ENCODE measurements at places on chromosomes 4 and X. TPM values are rescaled to one million over a fixed set of nuclear protein-coding genes. Genes with fewer than 3 reads are reported as not detected.

DNA sequence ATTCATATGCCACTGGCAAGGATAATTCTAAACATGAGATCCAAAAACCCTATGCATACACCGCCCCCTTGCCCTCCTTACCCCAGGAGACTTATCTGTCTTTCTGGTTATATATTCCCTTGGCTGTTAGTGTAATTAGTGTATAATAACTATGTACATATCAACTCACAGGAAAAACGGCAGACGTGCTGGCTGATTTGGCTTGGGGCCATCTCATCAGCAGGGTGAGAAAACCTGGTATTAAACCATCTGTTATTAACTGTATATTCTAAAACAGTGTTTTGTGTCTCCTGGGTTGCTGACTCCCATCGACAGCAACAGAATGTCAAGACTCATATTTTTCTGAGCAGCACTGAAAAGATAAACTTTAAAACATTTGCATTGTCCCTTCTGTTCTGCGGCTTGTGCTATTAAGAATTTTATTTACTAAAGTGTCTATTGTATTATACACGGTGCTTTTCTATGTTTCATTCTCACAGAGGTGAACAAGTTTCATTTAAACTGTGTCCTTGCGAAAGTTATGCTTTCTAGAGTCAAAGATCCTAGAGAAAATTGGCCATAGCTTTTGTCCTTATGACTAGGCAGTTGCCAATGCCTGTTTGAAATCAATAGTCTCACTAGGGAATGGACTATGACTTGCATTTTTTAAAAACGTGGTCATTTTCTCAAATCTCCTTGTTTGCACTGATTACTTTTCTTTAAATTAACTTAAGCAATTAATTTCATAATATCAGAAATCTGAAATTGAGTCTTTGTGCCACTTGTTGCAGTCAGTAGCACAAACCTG is 211.5 kb upstream of the MID1 start:
- no peaks in the 10 kb centered on the region for H3K36me3 ChIP-seq
- H3K4me3 ChIP-seq, result no peak overlapping the region
- no peak for DNase-seq

- no peak overlapping the region for H3K4me3 ChIP-seq
- no peak overlapping the region for H3K27ac ChIP-seq
- H3K27me3 ChIP-seq, result no peaks in the 10 kb centered on the region
- peaks cover 10% of the 10 kb centered on the region for H3K4me1 ChIP-seq
Measured at GRCh38 chrX:150329868-150330267, 33.2 kb upstream of the MAMLD1 start.

DNA sequence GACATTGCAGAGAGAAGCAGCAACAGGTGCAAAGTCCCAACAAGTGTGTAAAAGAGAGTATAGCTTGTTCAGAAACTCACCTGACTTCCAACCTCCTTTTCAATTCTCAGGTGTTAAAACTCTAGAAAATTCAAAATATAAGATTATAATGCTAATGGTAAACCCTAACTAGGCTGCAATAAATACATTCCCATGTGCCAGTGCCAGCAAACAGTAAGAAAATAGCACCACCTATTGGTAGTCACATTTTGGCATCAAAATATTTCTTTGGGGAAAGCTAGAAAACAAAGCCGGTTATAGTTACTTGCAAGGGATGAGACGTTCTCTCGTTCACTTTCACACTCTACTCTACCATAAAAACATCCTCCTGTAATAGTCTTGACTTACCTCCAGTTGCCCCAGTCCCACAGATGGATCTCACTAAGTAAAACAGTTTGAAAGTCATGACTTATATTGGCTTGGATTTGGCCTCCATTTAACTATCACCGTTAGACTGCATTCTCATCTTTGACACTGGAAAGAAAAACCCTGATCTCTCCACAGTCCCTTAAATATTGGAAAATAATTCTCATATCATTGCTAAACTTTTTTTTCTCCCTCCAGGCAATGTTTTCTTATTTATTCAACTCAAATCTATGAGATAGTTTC is 9.6 kb downstream of the BMP3 start:
- no peak overlapping the region for H3K27ac ChIP-seq
- no peaks in the 10 kb centered on the region for H3K4me1 ChIP-seq
- no peak overlapping the region for H3K4me3 ChIP-seq

INPP4B gene
- 23.5 TPM for total RNA-seq

- peaks cover 76% of the 10 kb centered on the region for H3K27me3 ChIP-seq
- peaks cover 5% of the 10 kb centered on the region for H3K4me1 ChIP-seq
- no peak within 1 kb of the TSS for H3K27ac ChIP-seq
- peaks cover 2% of the 10 kb centered on the region for H3K36me3 ChIP-seq
- no peak for DNase-seq
- no peak within 1 kb of the TSS for H3K4me3 ChIP-seq
Measured at GRCh38 chr4:8871417-8872401, at the start of gene HMX1. Gene HMX1, minus strand, starts transcription at chr4:8871839. Its CDS starts 225 bp downstream, at chr4:8871614.

UGT8 gene
- 0.29 TPM for total RNA-seq

- no peaks in the 10 kb centered on the region for H3K4me1 ChIP-seq
- H3K4me3 ChIP-seq, result no peak overlapping the region
- no peak for DNase-seq
- no peak overlapping the region for H3K27ac ChIP-seq
- no peaks in the 10 kb centered on the region for H3K36me3 ChIP-seq
Measured at GRCh38 chrX:153827903-153828302, 2.4 kb downstream of the PDZD4 start.

ZAR1 gene
- total RNA-seq, result not detected

DNA sequence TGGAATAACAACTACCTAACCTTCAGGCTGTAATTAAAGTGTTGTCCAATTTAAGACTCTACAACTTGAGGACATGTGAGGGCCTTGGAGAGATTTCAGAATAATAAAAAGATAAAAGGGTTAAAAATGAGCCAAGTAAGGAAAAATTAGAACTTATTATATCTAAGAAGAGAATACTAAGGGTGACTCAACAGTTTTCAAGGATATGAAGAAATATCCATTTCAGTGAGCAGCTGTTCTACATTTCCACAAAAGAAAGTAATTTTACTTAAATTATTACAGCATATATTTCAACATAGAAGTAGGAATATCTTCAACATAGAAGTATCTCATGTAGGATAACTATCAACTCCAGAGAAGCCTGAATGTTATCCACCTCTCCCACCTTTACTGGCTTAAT is 11.3 kb downstream of the SNX12 start:
- peaks cover 25% of the 10 kb centered on the region for H3K36me3 ChIP-seq
- no peaks in the 10 kb centered on the region for H3K27me3 ChIP-seq
- H3K27ac ChIP-seq, result no peak overlapping the region
- DNase-seq, result no peak
- peaks cover 42% of the 10 kb centered on the region for H3K4me1 ChIP-seq

DNA sequence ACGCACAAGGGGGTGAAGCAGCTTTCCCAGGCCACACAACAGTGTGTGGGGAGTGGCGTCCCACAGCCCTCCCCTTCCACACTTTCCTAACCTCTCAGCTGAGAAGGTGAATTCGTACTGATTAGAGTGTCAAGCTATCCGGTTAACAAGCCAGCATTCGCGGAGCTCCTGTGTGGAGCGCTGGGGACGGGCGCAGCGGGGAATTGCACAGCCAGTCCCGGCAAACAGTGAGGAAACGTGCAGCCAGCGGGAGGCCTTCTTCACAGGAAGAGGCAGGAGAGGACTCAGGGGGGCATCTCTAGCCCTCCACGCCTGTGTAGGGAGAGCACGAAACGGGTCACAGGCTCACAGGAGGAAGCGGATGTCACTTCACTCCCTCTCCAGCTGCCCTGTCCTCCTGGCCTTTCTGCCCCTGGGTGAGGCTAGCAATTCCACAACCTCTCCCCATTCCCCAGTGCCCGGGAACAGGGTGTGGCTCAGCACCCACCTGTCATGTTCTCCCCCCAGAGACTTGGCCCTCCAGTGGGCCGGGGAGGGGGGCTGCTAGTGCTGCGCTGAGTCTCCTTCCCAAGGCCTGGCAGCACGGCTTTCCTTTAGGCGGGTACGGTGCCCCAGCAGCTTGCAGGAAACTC is 117.3 kb downstream of the CPZ start:
- no peaks in the 10 kb centered on the region for H3K27me3 ChIP-seq
- no peak overlapping the region for H3K27ac ChIP-seq
- no peak for DNase-seq

DNA sequence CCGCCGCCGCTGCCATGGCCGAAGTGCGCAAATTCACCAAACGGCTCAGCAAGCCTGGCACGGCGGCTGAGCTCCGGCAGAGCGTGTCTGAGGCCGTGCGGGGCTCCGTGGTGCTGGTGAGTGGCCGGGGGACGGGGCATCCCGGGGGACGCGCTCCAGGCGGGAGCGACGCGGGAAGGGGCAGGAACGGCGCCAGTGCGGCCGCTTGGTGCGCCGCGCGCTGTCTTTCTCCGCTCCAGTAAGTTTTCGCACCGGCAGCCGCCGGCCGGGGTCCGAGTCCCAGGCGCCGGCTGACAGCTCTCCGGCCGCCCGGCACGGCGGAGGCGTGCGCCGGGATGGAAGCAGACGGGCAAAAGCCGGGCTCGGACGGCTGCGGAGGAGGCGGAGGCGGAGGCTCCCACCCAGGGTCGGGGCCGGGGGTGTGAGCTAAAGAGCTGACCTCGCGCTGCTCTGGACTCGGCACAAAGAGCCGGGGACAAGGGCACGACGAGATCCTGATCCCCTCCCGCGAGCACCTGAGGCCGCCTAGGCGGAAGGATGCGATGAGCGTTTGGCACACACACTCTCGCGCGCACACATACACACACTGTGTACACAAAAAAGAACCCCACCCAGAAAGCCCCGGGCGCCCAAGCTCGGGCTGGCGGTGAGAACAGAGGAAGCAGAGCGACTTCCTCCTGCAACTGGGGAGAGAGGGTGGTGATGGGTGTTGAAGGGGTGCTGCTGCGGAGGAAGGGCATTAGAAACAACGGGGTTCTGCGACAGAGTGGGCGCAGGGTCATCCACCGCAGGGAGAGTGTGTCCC is 545 bp downstream of the DOCK11 start:
- peaks cover 12% of the 10 kb centered on the region for H3K36me3 ChIP-seq
- DNase-seq, result peak; percentile 90
- peak overlapping the region; percentile 99 for H3K27ac ChIP-seq
- H3K4me3 ChIP-seq, result peak overlapping the region; percentile 99
- no peaks in the 10 kb centered on the region for H3K27me3 ChIP-seq
- peaks cover 23% of the 10 kb centered on the region for H3K4me1 ChIP-seq

DNA sequence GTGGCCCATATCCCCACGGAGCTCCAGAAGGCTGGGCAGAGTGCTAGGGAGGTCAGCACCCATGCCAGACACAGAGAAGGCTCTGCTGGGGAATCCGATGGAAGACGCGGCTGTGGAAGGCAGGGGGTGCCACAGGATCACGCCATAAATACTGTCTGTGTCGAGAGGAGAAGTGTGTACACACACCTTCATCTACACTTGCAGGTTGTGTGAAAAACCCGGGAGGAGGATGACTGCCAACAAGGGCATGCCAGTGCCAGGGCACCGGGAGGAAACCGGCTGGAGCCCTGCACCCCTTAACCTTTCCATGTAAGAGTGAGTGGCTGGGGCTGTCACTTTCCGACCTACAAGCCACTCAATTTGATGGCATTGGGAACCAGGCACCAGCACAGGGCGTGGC is 31.2 kb downstream of the LETM1 start:
- peaks cover 13% of the 10 kb centered on the region for H3K36me3 ChIP-seq
- DNase-seq, result no peak
- H3K4me1 ChIP-seq, result no peaks in the 10 kb centered on the region
- no peaks in the 10 kb centered on the region for H3K27me3 ChIP-seq

STAP1 gene
- total RNA-seq, result 29.1 TPM

GRCh38 chrX:49191574-49192011 is 5.4 kb upstream of the PRICKLE3 start:
- peaks cover 1% of the 10 kb centered on the region for H3K36me3 ChIP-seq
- H3K27me3 ChIP-seq, result no peaks in the 10 kb centered on the region
- DNase-seq, result no peak
- peaks cover 31% of the 10 kb centered on the region for H3K4me1 ChIP-seq
- peak overlapping the region; percentile 97 for H3K4me3 ChIP-seq

PCDH19 gene
- not detected for total RNA-seq

- peak overlapping the region; percentile 34 for H3K27ac ChIP-seq
- peaks cover 34% of the 10 kb centered on the region for H3K4me1 ChIP-seq
- no peak overlapping the region for H3K4me3 ChIP-seq
- H3K27me3 ChIP-seq, result no peaks in the 10 kb centered on the region
- no peak for DNase-seq
- peaks cover 26% of the 10 kb centered on the region for H3K36me3 ChIP-seq
Measured at GRCh38 chr4:2820216-2820982, 23.2 kb upstream of the ADD1 start.

GPC3 gene
- total RNA-seq, result not detected

DNA sequence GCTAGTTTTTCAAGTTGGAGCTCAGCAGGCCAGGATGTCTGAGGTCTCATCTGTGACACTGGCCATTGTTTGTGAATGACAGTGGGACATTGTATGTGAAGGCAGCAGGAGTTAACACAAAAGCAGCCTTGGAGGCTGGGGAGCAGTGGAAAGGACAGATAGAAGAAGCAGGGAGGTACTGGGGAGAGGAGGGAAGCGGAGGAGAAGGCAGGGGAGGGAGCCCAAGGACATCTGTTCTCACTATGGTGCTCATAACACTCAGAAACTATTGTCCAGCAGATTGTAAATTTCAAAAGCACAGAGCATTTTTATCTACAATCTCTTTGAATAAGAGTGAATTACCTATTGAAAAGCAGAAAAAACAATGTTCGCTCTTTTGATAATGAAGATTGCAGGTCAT is 253.6 kb upstream of the DIPK2B start:
- no peaks in the 10 kb centered on the region for H3K27me3 ChIP-seq
- H3K4me1 ChIP-seq, result no peaks in the 10 kb centered on the region
- DNase-seq, result no peak
- no peak overlapping the region for H3K4me3 ChIP-seq
- H3K27ac ChIP-seq, result no peak overlapping the region

UXT gene
- total RNA-seq, result 151 TPM

GRCh38 chr4:1285790-1286553 is 3.7 kb upstream of the MAEA start:
- H3K4me1 ChIP-seq, result peaks cover 12% of the 10 kb centered on the region
- H3K4me3 ChIP-seq, result no peak overlapping the region
- no peak overlapping the region for H3K27ac ChIP-seq
- peaks cover 4% of the 10 kb centered on the region for H3K36me3 ChIP-seq
- DNase-seq, result peak; percentile 70

DNA sequence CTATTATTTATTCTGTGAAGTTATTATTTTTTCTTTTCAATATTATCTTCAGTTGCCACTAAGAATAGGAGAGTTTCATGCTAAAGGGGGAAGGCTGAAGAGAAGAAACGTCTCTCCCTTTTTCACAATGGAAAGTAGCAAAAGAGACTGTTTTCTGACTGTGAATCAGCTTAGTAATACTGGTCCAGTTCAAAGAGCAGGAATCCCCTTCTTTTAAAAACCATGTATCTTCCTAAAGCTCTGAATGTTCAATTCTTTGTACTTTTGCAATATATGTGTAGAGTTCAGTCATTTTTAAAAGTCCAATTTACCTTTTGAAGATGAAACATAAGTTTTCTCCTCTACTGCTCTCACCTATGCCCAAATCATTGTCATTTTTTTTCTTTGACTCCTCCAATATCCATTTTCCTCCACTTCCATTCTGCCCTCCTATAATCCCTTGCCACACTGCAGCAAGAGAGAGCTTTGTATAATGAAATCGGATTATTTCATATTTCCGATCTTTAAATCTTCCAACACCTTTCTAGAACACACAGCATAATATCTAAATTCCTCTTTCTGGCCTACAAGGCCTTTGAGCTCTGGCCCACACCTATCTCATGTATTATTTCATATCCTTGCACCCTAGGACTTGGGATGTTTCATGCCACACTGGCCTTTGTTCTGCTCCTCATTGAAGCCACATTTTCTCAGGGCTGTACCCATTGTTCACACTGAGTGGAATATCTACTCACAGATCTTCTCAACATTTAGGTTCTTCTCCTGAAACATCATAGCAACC is 195.3 kb downstream of the CAMK2D start:
- H3K4me1 ChIP-seq, result peaks cover 37% of the 10 kb centered on the region
- no peak overlapping the region for H3K27ac ChIP-seq
- H3K36me3 ChIP-seq, result peaks cover 33% of the 10 kb centered on the region
- no peaks in the 10 kb centered on the region for H3K27me3 ChIP-seq
- DNase-seq, result no peak
